ENCODE measurements at places on chromosomes 1 and 21.

GRCh38 chr1:16971341-16972188 is 8.9 kb downstream of the MFAP2 start:
- DNase-seq: no peak

DNA sequence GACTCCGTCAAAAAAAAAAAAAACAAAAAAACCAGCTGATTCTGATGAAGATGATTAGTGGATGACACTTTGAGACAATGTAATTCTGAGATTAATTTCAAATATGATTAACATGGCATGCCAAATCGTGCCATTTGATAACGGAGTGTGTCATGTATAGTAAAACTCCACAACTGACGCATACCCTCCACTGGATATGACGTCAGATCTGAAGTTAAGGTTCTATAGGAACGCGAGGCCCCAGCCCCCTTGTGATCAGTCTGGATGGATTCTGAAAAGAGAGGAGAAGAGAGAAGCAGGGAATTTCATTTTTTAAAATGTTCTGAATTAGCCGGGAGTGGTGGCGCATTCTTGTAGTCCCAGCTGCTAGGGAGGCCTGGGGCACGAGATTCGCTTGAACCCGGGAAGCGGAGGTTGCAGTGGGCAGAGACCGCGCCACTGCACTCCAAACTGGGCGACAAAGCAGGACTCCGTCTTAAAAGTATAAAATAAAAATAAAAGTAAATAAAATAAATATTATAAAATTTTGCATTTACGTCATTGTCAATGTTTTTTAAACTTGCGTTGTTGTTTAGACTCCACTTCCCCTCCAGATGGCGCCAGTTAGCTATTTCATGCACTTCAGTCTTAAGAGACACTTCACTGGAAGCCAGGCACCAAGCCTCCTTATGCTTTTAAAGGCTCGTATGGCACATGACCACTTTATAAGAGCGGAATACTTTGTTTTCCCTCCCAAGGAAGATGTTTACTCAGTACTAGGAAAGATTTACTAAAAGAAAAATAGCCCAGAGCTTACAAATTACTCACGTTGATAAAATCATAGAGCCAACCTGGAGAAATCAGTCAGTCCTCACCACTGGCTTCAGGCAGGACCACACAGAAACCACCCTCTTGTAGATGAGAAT is 65.5 kb downstream of the UBE2U start:
- DNase-seq: peak; percentile 15

DNA sequence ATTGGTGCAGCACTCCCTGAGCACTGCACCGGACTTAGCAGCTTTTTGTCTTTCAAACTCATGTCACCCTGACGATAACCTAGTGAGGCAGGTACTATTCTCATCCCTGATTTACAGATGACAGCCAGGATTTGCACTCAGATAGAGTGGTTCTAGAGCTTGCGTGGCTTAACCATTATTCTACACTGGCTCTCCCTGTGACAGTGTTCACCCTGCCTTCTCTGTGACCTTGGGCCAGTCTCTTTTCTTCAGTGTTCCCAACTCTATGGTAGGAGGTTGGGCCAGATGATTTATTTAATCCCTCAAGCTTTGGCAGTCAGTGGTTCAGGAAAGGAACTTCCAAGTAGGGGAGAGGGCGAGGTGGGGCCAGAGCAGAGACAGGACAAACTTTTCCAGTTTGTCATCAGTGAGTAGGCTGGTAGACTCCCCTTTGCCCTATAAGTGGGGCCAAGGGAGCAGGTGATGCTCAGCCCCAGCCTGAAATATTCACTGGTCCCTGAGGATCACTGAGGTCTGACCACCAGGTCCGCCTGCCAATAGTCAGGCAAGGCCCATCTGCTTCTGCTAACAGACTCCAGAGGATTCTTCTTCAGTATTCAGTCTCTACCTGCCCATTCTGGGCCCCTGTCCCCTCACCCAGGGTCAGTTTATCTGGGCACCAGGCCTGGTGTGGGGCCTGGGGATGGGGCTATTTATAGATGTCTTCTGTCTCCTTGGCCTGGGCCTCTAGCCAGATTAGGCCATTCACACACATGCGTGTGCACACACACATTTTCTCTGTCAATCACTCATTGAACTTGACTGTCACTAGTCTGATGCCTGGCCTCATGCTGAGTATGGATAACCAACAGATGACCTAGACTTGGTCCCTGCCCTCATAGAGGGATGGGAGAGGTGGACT is 8.8 kb upstream of the FABP3 start:
- no peak for DNase-seq

DNA sequence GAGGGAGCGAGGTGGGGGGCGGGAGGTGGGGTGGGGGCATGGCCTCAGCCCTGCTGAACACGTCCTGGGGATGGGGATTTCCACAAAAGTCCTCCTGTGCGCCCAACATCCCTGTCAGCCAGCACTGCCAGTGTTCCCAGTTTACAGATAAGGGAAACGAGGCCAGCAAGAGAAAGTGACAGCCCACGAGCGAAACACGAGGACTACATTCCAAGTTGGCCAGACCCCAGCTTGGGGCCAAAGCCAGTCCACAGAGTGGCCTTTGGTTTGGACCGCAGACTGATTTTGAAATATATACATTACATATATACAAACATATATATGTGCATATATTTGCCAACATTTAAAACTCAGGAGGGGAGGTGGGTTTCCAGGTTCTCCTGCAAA is 5.0 kb downstream of the FBXO2 start:
- DNase-seq: no peak

DNA sequence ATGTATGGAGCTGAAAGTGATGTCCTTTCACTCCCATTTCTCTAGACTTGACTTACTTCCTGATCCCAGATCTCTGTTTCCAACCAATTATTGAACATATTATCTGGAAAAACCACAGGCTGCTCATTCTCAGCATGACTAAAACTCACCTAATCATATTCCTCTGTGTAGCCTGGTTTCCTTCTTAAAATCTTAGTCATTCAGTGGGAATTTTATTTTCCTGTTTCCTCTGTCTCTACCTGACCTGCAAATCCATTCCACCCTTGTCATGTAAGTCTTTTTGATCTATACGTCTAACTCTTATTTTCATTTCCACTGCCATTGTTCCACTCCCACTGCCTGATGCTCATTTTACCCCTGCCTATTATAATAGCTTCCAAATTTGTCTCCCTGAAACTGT is 67.9 kb upstream of the APOBEC4 start:
- no peak for DNase-seq

- no peak for DNase-seq
Observed at GRCh38 chr1:97603776-97604175, 317.1 kb downstream of the DPYD start.

GRCh38 chr1:8077120-8077573 is 51.0 kb upstream of the ERRFI1 start:
- DNase-seq: no peak

GRCh38 chr1:29271724-29272123 is 35.4 kb downstream of the PTPRU start:
- no peak for DNase-seq

- DNase-seq: no peak
Observed at GRCh38 chr1:2108877-2109580, 58.8 kb downstream of the PRKCZ start.

- DNase-seq: no peak
Observed at GRCh38 chr1:198153103-198153502, 3.7 kb upstream of the NEK7 start.

DNA sequence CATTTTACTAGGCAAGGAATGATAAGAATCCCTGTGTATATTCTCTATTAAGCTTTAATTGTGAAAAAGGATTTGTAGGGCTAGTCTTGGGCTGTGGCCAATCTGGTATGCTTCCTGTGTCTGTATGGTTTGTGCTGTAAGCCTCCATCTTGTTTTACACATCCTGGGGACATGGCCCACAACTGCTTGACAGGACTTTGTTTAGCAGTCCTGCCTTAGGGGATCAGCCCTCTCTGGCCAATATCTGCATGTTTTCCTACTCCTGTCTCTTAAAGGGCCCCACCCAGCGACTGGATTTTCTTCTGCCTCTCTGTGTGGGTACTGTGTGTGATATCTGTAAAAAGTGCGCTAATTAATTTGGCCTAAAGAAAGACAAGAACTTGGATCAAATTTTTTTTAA is 813.2 kb downstream of the PLA2G4A start:
- DNase-seq: no peak

DNA sequence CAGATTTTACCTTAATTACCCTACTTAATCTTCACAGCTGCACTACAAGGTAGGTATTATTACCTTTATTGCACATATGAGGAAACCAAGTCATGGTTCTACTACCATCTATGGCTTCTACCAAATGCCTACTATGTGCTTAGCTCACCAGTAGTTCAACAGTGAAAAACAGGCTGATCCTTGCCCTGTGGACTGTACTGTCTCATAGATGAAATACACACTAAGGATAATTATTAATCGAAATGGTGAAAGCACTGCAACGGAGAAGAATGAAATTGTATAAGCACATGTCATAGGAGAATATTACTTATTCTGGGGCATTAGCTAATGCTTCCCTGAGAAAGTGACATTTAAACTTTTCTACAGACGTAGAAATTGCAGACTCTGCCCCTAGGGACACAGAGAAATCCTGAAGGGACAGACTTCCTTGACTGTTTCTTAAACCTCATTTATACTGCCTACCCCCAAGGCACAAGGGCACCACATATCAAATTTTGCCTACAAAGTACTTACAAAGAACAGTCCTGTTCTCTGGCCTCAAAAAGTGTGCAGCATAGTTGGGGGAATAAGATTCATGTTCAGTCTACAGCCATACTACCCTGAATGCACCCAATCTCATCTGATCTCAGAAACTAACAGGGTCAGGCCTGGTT is 148.4 kb upstream of the ZC3H11B start:
- no peak for DNase-seq

DNA sequence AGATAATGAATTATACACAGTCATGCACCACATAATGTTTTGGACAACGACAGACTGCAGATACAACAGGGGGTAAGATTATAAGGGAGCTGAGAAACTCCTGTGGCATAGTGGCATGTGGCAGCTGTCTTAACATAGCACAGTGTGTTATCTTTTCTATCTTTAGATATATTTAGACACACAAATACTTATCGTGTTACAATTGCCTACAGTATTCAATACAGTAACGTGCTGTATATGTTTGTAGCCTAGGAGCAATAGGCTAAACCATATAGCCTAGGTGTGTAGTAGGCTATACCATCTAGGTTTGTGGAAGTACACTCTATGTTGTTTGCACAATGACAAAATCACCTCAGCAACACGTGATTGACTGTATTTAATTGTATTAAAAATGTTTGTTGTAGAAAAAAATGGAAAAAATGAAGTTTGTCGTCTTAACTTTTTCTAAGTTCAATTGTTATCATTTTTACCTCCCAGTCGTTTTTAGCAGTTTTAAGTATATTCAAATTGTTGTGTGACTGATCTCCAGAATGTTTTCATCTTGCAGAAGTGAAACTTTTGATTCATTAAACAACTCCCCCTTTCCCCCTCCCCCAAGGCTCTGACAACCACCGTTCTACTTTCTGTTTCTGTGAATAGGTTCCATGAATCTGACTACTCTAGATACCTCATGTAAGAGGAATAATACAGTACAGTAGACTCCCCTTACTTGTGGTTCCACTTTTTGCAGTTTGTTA is 351.0 kb upstream of the B3GALT2 start:
- no peak for DNase-seq

GRCh38 chr21:27108701-27109100 is 141.8 kb upstream of the ADAMTS5 start:
- DNase-seq: no peak

DNA sequence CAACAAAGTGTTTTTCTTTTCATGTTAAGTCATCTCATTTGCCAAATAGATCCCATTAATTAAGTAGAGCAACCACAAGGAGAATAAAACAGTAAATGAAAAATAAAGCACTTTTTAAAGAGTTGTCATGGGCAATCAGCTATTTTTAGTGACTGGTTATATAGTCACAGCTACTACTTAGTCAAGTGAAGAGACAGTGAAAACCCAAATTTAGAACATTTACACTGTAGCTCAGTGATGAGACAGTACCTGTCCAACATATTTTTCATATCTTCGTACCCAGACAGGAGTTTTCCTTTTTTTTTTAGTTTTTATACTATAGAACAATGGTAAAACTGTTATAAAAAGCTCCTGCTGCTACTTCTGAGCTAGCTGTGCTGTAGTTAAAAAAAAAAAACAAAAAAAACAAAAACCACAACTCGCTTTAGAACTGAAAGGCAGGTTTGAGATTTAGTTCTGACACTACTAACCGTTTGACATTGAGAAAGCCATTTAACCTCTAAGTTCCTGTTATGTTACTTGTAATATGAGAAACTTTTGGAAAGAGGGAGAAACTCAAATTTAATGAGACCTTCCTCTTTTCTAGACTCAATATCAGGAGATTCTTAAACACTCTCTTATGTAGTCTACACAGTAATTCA is 777.5 kb downstream of the ADGRL2 start:
- no peak for DNase-seq

DNA sequence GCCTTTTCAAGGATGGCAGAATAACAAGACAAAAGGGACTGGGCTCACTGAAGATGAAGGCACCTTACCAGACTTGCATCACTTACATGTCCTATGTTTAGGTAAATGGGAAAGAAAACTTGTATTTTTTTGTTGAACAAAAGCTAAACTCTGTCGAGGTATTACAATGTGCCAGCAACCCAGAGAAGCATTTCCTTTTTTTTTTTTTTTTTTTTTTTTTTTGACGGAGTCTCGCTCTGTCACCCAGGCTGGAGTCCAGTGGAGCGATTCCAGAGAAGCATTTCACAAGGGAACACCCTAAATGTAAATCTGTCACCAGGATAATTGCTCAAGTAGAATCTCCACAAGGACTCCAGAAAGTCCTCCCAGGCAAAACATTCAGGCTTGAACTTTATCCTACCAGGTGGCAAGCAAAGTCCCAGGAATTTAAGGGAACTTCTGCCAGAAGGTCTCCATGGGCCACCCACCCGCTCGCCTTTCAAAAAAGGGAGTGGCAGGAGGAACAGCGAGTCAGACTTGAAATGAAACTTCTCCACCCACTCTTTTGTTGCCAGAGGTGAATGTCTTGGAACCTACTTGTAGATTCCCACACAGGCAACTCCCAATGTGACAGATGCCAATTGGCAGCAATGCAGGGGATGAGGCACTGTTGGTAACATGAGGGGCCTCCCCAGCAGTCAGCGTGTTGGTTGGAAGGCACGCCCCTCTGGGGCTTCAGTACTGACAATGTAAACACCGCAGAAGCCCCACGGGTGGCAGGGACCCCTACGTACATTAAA is 125.0 kb downstream of the TIAM1 start:
- DNase-seq: no peak

GRCh38 chr1:87840767-87841166 is 512.1 kb downstream of the LMO4 start:
- no peak for DNase-seq

GRCh38 chr1:161915051-161915503 is 108.6 kb downstream of the OLFML2B start:
- no peak for DNase-seq

GRCh38 chr1:51506537-51506936 is 12.5 kb downstream of the EPS15 start:
- DNase-seq: no peak

GRCh38 chr1:155946633-155947219 is 5.3 kb downstream of the RXFP4 start:
- no peak for DNase-seq

All from T-helper 17 cell (primary cell).